ENCODE measurements at places on chromosomes 4 and X.

- DNase-seq = no peak
Observed at GRCh38 chr4:107388736-107389274, 331.2 kb downstream of the PAPSS1 start.

DNA sequence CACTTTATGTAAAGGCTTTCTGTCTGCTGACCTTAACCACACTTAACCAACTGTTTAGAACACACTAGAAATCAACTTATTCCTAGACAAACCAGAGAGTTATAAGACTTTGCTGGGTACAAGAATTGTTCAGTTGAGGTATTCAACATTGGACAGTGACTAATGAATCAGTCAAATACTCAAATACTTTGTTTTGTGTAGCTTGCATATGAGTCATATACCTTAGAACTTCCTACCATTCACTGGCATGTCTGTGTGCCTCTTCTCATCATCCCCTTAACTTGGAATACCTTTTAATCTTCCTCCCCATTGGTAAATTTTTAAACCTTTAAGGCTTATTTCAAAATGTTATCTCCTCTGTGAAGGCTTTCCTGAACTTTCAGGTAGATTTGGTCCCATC, 708.8 kb upstream of the GRIA3 start:
- peak; percentile 34 for DNase-seq

GRCh38 chr4:52099860-52100461, 48.9 kb downstream of the SPATA18 start:
- no peak for DNase-seq

DNA sequence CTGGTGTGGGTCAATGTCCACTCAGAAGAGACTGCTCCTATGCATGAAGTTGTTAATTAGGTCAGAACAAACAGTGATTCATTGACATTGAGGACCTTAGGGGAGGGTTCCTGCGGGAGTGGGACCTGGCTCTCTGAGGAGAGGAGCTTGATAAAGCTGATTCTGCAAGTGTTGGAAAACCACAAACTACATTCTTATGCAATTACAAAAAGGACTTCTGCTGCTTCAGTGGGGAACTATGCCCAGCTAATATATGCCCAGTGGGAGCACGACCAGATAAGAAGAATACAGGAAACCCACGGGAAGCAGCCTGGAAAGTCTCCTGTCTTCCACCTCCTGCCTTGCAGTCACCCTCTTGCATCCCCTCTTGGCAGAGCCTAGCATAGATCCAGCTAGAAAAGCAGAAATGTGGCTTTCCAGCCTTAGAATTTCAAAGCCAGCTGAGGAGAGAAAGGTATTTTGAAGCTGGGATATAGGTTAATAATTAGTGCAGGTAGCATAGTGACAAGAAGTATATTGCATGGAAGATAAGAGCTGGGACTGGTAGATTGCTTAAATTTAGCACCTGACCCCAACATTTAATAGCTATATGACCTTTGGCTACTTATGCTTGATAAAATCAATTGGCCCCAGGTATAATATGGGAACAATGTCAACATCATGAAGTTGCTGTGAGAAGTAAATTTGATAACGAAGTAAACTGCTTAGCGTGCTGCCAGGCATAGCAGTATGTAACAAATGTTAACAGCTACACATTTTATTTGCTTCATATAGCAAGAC, 34.9 kb upstream of the UGT8 start:
- peak; percentile 19 for DNase-seq

DNA sequence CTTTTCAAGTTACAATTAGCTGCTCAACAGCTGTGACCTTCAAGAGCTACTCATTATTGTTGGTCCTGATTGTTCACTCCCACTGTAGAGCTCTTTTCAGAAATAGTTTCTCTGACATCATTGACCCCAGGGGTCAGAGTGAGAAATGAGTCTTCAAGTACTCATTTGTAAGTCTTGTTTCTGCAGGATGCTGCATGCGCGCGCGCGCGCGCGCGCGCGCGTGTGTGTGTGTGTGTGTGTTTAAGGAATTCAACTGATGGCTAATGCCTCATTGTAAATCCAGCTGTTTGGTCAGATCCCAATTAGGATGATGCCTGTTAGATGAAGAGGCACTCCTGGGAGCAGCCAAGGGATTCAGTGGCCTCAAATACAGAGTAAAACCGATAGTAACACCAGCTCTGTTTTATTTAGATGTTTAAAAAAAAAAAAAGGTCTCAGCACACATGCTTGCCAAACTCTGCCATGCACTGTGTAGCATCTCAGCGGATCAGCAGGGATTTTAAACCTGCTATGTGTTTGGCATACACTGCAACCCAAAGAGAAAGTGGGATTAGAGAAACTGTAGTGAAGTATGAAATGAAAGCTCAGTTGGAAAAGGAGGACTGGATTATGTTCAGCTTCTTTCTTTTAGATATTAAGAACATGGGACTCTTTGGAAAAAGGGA, 332.3 kb downstream of the ADGRL3 start:
- DNase-seq = no peak

DNA sequence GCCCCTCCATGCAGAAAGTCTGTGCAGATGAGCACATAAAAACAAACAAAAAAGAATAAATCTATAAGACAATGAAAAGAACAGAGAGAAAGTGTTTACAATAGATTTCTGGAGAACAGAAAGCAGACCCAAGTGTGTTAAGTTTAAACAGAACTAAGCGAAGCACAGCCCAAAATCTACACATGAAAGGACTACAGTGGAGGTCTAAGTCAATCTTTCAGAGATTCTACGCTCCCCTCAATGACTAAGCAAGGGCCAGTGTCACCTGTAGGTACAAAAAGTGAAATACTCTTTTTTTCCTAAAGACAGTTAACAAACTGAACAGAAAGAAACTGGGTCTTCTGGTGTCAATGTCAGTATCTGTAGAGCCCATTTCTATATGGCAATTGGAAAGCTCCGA, 18.2 kb downstream of the CLOCK start:
- no peak for DNase-seq

- DNase-seq = peak; percentile 21
Observed at GRCh38 chr4:40962551-40963180, 212.9 kb downstream of the NSUN7 start.

DNA sequence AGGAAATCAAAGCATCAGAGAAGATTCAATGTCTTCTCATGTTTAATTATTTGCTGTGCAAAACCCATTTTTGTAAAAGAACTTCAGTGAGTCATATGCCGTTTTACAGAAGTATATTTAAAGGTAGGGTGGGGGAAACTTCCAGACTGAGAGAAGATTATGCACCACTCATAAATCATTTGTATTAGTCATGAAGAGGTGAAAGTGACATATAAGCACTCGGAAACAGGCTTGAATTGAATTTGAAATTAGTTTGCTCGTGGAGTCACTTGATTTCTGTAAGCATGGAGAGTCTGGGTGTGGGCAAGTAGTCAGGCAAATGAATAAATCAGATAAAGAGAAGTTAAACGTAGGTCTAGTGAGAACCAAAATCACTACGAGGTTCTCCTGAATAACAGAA, 335.1 kb downstream of the ANK2 start:
- peak; percentile 66 for DNase-seq

- no peak for DNase-seq
Observed at GRCh38 chr4:151021637-151022334, 6.7 kb upstream of the LRBA start.

DNA sequence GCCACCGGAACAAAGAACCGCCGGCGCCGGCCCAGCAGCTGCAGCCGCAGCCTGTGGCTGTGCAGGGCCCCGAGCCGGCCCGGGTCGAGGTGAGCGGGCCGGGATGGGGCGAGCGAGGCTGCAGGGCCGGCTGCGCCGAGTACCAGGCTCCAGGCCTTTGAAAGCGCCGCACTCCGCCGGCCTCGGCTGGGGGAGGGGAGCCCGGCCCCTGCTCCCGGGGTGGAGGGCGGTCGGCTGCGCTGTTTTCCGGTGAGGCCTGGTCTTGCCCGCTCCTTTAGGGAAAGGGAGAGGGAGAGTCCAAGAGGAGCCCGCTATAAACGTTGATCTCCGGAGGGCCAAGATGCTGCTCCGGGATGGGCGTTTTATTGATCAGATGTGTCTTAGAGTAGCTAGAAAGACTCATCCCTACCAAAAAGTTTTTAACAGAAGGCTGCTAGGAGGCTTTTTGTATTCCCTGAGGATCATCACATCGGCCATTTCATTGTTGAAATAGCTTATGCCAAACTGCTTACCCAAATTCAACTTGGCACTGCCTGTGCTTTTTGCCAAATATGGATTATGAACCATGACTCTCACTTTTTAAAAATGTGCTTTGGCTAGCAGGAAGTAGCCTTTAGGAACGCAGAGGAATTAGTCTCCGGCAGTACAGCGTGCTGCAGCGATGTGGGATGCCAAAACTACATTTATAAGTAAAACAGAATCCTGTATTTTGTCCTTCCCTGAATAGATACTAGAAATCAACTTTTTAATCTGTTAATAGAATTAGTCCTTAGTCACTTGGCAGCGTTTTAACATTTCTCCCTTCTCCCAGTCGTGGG, 760 bp downstream of the TMEM165 start:
- peak; percentile 76 for DNase-seq

GRCh38 chr4:151803246-151803645, 42.4 kb upstream of the GATB start:
- no peak for DNase-seq

GRCh38 chr4:101419336-101420135, 72.2 kb upstream of the PPP3CA start:
- DNase-seq = no peak

DNA sequence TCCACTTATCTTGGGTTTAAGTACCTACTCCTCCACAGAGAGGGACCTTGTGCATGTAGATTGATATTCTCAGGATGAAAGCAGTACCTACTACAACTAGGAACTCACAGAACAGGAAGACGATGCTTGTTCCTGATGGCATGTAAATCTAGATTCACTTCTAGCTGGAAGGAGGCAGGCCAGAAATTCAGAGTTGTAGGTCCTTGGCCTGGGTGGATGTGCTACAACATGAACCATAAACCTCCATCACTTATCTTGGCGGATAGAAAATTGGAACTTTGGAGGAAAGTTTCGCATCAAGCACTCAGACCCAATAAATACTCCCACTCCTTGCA, 9.3 kb upstream of the SMIM20 start:
- no peak for DNase-seq

- peak; percentile 36 for DNase-seq
Observed at GRCh38 chrX:106726485-106727437, at the start of gene RNF128. TSS of gene RNF128 (plus strand) at chrX:106726701. CDS start at chrX:106726914, 213 bp downstream.

DNA sequence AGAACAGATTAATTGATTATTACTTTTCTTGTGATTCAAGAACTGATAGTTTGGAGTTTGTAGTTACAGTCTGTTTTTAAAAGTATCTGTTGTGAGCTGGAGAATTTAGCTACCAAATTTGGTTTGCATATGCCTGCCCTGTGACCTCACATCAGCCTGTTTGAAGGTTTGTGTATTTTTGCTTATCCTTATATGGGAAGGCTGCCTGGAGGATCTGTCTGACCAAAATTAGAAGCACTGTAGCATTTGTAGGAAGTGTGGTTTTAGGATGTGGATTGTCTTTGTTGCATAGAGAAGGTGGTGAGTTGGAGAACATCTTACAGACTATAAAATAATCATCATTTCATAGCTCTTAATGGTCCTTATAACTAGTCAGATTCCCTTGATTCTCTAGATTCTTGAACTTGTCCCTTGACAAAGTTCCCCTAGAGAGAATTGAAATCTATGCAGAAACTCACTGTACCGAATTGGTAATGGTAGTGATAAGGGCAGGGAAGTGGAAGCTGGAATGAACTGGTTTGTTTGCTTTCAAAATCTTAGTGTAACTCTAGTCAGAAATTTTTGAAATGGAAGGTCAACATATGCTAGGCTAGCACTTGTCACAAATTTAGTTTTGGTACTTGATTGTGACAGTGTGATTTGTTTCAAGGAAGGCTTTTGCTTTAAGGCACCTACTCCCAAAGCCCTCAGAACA, 57.3 kb downstream of the SH3BGRL start:
- peak; percentile 77 for DNase-seq

DNA sequence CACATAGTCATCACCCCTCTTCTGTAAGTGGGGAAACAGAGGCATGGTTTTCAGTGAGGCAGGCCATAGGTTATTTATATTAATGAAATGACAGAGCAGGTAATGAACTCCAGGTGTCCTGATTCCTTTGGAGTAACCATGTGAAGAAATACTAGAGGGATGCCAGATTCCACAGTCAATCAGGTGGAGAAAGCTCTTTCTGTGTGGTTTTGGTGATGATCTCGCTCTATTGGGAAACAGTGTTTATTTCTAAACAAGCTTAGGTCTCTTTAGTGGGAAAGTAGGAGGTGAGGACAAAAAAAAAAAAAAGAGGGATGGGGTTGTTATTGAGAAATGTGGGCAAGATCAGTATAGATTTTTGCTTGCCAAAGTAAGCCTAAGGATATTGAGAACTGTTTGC, 12.2 kb downstream of the DOCK11 start:
- DNase-seq = no peak

- peak; percentile 82 for DNase-seq
Observed at GRCh38 chr4:40909363-40909876, 159.7 kb downstream of the NSUN7 start.

DNA sequence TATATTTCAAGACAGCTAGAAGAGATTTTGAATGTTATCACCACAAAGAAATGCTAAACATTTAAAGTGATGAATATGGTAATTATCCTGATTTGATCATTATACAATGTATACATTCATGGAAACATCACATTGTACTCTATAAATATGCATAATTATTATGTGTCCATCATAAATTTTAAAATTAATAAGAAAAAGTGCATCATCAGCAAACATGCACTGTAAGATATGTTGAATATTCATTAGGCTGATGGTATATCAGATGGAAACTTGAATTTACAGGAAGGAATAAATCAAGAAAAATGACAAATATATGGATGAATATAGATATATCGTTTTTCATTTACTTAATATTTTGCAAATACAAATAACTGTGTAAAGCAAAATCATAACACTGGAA, 812.1 kb upstream of the INTU start:
- peak; percentile 14 for DNase-seq

- DNase-seq = peak; percentile 62
Observed at GRCh38 chr4:124890522-124890921, 178.0 kb upstream of the ANKRD50 start.

DNA sequence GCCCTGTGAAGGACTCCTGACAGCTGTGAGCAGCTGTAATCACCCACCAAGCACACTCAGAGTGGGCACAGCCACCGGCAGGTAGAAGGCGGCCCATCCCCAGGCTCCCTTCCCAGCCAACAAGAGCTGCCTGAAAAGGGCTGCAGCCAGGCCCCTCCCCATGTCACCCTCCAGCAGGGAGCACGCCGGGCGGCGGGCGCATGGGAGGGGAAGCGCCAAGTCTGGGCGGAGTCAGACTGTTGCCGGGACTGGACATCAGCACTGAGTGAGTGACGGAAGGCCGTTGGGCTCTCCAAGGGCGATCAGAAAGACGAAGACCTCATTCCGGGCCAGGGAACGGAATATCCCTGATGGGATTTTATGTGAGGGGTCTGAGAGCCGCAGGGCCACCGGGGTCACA, 82.1 kb downstream of the PPP2R2C start:
- no peak for DNase-seq

- DNase-seq = no peak
Observed at GRCh38 chrX:12228862-12229261, 90.6 kb downstream of the FRMPD4 start.

DNA sequence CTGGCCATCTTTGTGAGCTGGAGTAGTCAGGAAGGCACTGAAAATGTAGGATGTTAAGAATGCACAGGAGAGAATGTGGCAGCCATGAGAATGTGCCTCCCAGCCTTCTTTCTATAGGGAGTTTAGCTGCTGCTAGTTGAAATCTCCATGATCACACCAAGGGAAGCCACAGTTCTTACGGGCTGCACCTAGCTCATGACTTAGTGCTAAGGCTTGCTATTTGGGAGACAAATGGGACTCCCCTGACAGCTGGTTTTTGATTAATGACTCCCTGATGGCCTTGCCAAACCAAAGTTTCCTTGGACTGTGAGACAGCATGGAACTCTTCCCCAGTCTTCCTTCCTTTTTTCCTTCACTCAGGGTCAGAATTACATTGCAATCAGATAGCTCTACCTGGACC, 9.2 kb downstream of the CTSO start:
- peak; percentile 41 for DNase-seq

All from fibroblast of skin of back (primary cell).